Fibroblast of mammary gland (primary cell): ENCODE measurements at places on chromosomes 1 and 21.

DNA sequence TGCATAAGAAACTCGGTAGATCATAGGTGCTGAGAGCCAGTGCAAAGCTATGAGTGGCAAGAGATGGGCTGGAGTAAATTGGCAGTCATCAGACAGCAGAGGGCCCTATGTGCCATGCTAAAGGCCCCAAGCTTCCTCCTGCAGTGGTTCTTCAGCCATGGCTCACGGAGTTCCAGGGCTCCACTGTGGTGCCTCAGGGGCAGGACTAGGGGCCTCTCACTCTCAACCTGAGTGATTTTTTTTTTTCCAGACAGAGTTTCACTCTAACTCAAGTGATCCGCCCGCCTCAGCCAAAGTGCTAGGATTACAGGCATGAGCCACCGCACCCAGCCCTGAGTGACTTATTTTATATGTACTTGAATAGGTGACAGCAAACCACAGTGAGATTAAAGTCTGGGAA lies 10.4 kb upstream of the GJA8 start:
- no peak for DNase-seq

- no peak for DNase-seq
These were observed 1119.5 kb downstream of the PLA2G4A start for GRCh38 chr1:187948170-187948794.

- no peak for DNase-seq
These were observed 25.5 kb downstream of the TRPM2 start for GRCh38 chr21:44378646-44379514.

DNA sequence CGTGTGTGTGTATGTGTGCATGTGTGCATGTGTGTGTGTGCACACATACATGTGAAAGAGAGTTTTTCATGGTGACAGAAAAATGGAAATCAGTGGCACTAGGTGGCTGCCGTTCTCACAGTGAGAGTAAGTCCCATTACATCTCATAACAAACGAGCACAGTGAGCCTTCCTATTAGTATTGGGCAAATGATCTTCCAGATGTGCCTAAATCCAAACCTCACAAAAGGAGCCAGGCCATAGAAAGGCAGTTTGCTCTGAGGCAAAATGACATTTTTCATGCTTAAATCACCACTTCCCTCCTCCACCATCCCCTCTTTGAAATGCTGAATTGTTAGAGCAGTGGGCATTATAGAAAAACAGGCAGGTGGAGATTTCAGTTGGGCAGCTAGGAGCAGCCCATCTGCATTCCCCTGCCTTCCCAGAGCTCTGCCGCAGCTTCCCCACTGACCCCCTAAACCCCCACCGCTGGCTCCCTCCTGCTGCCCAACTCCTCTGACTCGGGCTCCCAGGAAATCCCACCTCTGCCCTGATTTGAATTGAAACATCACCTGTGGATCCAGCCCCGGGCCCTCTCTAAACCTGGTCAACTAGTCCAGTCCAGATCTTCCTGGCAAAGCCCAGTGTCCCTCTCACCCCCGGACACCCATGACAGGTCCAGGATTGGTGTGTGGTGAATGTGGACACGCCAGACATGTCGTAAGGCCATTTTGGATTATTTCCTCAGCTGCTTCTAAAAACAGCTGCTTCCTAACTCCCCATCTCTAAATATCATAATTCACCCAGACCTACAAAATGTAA lies 190.5 kb downstream of the SEC16B start:
- DNase-seq, result no peak

GRCh38 chr1:17886838-17887441 lies 131.8 kb downstream of the ACTL8 start:
- DNase-seq, result no peak

DNA sequence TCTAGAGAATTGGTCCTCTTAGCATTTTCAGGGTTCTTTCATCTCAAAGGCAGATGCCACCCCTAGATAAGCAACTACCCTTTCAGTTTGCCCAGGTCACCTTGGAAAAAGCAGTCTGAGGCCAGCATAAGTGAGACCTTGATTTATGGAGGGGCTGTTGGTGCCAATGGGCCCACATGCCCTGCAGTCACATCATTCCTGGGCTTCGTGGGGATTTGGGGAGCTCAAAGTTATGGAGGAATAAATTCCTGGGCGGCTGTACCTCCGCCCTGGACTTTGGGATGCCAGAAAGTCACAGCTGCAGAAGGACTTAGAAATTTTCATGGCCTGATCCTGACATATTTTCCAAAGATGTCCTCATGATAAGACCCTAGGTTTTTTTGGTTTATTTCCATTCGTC lies 2.7 kb upstream of the SDHB start:
- no peak for DNase-seq
